ENCODE measurements at places on chromosomes 1 and 21.

DNA sequence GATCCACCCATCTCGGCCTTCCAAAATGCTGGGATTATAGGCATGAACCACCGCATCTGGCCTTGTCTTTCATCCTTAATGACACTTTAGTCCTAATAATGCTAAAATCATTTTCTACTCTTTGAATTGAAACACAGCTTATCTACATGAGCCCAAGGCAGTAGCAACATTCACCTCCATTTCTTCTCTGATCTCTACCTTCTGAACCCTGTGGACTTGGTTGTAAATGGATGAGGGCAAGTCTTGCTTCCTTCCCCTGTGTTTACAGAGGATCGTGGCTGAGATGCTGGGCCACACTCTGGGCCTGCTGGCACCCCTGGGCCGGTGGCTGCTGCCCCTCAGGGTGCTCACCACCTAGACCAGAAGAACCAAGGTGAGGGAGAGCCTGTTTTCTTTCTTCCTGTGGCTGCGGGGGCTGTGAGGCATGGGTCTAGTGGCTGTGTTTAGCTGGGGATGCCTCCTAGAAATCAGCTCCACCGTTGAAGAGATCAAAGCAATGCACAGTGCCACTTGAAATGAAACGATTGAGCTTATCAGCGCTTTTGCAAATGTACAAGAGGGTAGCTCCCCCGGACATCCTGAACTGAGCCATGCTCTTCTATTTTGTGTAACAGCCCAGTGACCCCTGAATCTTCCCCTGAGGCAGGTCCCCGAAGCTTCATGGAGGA, 32.2 kb upstream of the LGALS8 start:
- no peak for DNase-seq

DNA sequence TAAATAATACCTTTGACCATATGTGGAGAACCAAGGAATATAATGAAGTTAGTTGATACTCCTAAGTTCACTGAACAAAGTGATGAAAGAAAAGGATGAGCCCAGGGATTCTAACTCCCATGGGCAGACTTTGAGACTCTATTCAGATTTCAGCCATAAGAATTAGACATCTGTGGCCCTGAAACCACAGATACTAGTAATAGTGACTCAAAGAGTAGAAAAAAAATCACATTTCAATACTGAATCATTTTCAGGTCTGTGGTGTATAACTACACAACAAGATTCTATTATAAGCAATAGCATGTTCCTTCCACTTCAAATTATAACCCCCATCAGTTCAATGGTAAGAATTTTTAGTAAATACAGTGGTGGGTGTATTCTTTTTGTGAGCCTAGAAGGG, 16.4 kb upstream of the F13B start:
- no peak for DNase-seq

- DNase-seq = no peak
These were observed 8.2 kb downstream of the LPAR3 start for GRCh38 chr1:84884671-84885389.

- DNase-seq = no peak
These were observed 68.1 kb upstream of the ANGPTL1 start for GRCh38 chr1:178938959-178939317.

- no peak for DNase-seq
These were observed 45.6 kb upstream of the TMEM61 start for GRCh38 chr1:54934869-54935268.

- no peak for DNase-seq
These were observed 58.0 kb downstream of the NKAIN1 start for GRCh38 chr1:31181515-31182343.

GRCh38 chr1:912740-913301, 10.9 kb upstream of the SAMD11 start:
- DNase-seq = no peak

DNA sequence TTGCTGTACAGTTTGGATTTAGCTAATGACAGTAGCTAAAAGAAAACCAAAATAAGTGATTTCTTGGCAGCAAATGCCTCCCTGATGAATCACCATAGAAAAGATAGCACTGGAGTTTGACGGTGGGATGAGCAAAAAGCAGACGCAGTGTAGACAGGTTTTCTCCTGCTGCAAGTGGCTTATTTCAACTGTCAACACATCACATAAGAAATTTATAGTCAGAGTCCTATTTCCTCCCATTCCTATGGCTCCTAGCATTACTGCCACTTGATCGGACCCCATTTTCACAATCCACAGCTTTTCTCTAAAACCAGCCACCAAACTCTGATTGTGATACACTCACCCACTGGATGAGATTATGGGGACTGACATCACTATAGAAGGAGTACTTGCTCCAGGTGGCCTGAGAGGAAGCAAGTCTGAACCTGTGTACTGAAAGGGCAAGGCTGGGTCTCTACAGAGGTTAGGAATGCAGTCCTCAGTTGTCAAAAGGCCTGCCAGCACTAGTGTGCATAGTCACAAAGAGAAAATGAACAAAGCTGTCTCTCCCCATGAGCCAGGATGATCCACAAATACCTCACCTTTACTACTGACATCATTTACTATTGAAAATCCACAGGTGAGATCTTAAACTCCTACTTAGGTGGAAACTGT, 359.8 kb downstream of the LTN1 start:
- peak; percentile 99 for DNase-seq

DNA sequence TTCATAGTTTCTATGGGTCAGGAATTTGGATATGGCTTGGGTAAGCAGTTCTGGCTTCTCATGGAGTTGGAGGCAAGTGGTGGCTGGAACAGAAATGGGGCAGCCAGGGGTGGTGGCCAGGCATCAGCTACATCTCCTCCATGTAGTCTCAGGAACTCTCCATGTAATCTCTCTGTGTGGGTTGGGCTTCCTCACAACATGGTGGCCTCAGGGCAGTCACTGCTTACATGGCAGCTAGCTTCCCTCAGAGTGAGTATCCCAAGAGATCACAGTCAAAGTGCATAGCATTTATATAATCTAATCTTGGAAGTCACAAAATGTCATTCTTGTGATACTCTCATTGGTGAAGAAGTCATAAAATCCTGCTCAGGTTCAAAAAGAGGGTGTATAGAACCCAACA, 25.7 kb downstream of the MR1 start:
- no peak for DNase-seq

DNA sequence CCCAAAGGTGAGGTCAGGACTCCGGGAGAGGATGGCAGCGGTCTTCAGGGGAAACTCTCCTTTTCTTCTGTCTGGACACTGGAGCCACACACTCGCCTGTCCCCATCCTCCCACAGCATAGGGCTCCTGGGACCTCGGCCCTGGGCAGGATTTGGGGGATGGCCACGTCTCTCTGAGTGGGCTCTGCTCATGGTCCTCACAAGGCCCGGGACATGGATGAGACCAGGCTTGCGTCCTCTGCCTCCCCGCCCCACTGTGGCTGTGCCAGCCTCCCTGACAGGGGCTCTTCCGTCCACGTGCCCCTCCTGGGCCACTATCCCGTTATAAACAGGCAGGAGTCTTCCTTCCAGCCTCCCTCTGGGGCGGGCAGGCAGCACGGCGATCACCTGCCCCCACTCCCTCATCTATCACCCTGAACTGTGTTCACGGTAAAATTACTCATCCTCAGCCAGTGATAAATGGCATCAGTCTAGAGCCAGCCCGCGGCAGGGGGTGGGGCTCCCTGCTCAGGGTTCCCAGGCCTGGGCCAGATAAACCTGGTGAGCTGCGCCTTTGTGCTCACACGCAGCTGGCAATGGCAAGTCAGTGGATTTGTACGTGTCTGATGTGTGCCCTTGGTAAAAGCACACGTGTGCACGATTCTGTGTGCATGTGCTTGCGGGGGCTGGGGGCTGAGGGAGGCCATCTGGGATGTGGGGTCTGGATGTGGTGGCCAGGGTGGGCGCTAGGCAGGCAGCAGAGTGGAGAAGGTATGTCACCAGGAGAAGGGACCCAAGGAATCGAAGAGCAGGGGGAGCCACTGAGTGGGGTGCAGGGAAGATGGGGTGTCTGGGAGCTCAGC, 12.6 kb upstream of the SAMD11 start:
- DNase-seq = peak; percentile 51

DNA sequence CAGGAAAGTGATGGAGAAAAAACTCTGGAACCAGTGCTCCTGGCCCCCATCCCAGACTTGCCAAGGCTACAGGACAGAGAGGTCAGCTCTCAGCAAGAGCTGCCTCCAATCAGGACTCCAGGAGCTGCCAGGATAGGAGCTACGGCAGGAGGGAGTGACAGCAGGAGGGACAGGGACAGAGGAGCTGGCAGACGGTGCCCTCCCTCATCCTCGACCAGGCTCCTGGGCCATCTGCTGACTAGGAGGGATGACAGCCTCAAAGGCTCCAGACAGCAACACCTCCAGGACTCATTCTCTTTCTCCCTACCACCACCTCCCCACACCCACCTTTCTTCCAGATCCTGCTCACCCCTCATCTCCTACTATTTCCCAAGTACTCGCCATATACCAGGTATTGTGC, 22.7 kb downstream of the DLGAP3 start:
- DNase-seq = no peak

GRCh38 chr1:111967067-111967690, 22.3 kb downstream of the KCND3 start:
- no peak for DNase-seq

DNA sequence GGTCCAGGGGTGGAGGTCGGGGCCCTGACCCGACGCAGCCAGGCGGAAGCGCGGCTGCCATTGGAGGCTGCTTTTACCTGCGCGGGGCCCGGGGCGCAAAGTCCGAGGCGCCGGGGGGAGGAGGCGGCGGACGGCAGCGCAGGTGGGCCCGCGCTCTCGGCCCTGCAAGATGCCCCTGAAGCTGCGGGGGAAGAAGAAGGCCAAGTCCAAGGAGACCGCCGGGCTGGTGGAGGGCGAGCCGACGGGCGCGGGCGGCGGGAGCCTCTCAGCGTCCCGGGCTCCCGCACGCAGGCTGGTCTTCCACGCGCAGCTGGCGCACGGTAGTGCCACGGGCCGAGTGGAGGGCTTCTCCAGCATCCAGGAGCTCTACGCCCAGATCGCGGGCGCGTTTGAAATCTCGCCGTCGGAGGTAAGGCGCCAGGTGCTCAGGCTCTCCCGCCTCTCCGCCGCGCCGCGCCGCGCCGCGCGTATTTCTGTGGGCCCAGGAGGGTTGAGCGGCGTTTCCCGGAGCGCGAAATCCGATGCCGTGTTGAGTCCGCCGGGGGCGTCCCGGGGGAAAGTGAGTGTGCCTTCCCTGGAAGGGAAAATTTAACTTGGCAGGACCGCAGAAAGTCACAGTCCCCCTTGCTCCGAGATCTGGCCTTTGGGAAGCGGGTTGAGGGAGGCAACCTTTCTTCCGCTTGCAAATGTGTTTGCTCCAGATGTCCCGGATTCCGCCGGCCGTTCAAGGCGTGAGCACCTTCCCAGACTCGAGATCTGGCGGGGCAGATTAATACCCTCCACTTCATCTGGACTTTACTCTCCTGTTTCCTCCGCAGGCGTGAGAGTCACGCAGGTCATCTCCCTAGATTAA, at the start of gene GIPC2:
GIPC2 (plus strand) TSS at position 41 of the 853 bp plus-strand sequence; CDS start at position 170, 129 bp downstream.
- DNase-seq = no peak

DNA sequence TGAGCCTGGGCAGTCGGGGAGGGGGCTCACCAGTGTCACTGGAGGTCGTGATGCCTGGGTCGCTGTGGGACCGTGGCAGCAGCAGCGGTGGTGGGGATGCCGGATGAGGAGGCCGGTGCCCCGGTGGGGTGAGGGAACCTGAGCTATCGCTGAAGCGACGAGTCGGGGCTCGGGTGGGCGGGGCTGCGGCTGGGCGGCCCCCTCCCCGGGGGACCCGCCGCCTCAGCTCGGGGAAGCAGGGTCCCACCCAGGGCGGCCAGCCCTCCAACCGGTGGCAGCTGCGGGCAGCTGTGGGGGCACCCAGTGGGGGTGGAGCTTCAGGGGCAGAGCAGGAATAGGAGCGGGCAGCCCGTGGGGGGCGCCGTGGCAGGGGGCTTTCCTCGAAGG, 5.0 kb downstream of the ENTREP3 start:
- no peak for DNase-seq

DNA sequence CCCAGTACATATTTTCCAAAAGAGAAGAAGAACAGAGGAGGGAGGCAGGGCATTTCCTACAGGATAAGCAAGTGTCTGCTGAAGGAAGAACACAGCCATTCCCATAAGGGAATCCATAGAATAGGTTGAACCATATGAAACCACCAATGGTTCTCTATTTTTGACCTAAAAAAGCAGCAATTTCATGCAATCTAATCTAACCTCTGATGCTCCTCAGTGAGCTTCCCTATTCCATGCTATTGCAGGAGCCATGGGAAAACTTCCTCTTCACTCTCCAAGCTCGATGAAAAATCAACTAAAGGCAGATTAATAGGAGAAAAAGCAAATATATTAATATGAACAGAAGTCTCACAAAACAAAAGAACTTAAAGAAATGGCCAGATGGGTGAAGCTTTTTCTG, 50.5 kb downstream of the SIPA1L2 start:
- no peak for DNase-seq

GRCh38 chr1:86271046-86271445, 114.5 kb upstream of the COL24A1 start:
- no peak for DNase-seq

DNA sequence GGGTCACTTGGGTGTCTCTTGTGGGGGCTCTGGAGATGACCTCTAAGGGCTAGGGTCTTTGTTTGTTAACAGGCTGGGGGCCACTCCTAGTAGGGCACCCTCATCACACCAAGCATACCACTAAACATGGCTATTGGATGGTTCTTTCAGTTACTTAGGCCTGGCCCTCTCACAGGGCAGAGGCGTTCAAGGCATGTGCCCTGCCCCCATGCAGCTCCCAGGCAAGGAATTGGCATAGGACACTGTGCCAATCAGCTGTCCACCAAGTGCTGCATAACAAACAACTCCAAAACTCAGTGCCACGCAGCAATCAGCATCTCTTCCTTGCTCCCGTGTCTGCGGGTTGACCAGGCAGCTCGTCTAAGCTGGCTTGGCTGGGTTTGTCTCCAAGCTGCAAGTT, 2.1 kb upstream of the KCNAB2 start:
- DNase-seq = no peak

DNA sequence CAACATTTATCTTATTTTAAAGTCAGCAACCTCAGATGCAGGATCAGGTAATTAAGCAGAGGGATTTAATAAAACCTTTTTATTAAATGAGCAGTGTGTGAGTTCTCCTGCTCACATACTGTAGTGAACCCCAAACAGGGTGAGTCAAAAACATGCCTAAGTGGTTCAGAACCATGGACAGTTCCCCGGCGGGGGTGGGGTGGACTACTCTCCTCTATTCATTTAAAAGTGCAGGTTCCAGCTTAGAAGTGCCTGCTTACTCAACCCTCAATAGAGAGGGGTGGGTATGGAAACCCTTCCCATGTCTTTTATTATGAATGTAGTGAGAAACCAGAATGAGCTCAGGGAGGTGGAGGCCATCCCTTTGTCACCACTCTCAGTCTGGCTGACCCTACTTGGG, 397.9 kb downstream of the HHAT start:
- DNase-seq = no peak

- no peak for DNase-seq
These were observed 115.5 kb downstream of the ACBD6 start for GRCh38 chr1:180386745-180387367.

- DNase-seq = no peak
These were observed 16.0 kb downstream of the ZNF697 start for GRCh38 chr1:119632103-119632490.

GRCh38 chr1:81574408-81574807, 226.3 kb upstream of the ADGRL2 start:
- DNase-seq = no peak

- DNase-seq = no peak
These were observed 9.1 kb downstream of the NECAP2 start for GRCh38 chr1:16449666-16450065.
